Activated T-cell treated with anti-CD3 and anti-CD28 coated beads for 48 hours (primary cell): ENCODE measurements at places on chromosomes 12 and 14.

DNA sequence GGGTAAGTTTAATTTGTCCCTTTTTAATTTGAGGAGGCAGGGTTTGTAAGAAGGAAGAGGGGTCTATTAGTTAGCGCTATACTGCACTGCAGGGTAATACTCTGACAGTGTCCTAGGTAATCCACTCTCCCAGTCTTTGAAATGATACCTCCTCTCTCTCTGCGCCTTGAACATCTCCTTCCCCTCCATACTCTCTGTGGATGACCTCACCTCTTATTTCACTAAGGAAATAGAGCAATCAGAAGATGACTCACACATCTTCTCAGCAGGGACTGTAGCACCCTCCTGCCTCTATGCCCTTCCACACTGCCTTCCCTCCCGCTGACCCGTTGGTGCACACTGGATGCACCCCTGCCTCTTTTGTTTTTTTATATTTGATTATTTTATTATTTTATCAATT, 94.2 kb downstream of the GRIP1 start:
- DNase-seq = no peak

GRCh38 chr14:21476523-21476924, 235 bp downstream of the RAB2B start:
- no peak for DNase-seq

GRCh38 chr12:46983959-46984841, 95.2 kb upstream of the PCED1B start:
- peak; percentile 5 for DNase-seq

GRCh38 chr12:63845726-63846125, 1.2 kb downstream of the SRGAP1 start:
- no peak for DNase-seq

- DNase-seq = no peak
These were observed 79.8 kb downstream of the TMEM260 start for GRCh38 chr14:56659378-56659777.

DNA sequence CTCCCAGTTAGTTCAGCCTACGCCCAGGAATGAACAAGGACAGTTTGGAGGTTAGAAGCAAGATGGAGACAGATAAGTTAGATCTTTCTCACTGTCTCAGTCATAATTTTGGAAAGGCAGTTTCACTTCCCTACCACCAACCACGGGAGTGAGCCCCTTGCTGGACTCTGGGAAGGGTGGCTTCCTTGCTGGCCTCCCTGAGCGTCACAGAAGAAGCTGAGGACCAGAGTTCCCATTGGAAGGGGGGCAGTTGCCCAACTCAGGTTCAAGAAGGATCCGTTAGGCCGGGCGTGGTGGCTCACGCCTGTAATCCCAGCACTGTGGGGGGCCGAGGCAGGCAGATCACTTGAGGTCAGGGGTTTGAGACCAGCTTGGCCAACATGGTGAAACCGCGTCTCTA, 106.2 kb upstream of the MAX start:
- no peak for DNase-seq

- no peak for DNase-seq
These were observed 9.3 kb downstream of the COCH start for GRCh38 chr14:30883508-30884294.

GRCh38 chr14:94145902-94146527, 16.6 kb upstream of the IFI27L2 start:
- DNase-seq = no peak

DNA sequence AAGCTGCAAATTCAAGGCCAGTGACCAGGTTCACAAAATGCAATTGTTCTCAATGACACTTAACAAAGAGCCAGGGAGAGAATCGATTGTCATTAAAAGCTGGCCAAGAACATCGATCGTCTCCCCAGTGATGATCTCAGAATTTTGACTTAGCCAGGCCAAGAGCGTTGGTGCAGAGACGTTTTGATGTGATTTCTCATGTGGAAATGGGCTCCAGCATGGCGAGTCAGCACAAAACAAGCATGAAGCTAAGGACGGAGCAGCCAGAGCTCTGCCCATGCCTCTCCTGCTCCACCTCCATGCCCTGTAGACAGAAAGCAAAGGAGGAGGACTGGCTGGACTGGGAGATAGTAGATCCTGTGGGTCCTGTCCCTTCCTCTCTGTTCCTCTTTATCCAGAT, 270.8 kb downstream of the FOXN3 start:
- no peak for DNase-seq

DNA sequence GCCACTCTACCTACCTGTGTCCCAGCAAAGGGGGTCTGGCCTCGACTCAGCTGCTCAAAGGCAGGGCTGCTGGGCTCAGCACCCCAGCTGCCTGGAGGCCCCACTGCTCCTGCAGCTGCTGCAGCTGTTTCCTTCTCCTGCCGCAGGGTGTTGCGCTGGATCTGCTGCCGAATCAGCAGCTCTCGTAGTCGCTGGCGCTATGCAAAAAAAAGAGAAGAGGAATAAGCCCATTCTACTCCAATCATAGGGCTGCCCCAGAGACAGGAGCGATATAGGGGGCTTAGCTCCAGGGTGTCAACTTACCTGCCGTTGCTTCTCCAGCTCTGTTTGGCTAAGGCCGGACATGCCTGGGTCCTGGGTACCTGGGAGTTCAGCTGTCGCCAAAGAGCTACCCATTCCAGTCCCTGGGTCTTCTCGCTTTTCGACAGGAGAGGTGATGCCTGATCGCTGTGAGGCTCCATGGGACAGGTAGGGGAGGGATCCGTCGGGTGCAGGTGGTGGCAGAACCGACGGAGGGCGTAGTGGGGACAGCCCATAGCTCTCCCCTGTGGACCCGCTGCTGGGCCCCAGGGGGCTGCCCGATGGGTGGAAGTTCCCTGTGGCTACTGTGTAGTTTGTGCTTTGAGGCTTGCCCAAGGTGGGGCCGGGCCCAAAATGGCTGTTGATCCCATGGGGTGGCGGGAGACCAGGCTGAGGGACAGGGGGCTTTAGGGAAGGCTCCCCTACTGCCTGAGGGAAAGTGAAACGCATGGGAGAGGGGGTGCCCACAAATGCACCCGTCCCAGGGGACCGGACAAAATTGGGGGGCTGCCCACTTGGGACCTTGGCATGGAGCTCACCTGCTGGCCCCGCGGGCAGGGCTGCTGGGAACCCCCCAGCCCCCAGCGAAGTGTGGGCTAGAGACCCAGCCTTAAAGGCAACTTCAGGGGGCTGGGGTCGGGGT, 20.9 kb downstream of the KMT2D start:
- DNase-seq = no peak

- DNase-seq = no peak
These were observed 143.7 kb downstream of the AACS start for GRCh38 chr12:125208942-125209341.

DNA sequence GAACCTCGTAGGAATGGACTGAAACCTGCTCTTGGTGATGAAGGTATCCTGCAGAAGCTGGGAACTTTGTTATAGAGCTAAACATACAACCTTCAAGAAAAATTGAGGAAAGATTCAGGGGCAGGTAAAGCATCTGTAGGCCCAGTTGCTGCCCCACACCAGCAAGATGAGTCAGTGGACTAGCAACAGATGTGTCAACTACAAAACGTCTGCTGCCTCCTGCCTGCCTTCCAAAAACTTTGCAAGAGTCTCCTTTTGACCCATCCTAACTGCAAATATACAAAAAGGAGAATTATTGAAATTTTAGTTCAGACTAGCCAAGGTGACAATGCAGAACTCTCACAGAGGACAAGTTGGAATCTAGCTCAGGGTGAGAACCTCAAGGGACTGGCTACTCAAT, 60.9 kb upstream of the TMTC1 start:
- DNase-seq = no peak

- no peak for DNase-seq
These were observed at the start of gene KRT75 for GRCh38 chr12:52434081-52434733. TSS of gene KRT75 (minus strand) at chr12:52434371. CDS start at chr12:52434304, 67 bp downstream.
